ENCODE measurements at places on chromosomes 3 and 15.

DNA sequence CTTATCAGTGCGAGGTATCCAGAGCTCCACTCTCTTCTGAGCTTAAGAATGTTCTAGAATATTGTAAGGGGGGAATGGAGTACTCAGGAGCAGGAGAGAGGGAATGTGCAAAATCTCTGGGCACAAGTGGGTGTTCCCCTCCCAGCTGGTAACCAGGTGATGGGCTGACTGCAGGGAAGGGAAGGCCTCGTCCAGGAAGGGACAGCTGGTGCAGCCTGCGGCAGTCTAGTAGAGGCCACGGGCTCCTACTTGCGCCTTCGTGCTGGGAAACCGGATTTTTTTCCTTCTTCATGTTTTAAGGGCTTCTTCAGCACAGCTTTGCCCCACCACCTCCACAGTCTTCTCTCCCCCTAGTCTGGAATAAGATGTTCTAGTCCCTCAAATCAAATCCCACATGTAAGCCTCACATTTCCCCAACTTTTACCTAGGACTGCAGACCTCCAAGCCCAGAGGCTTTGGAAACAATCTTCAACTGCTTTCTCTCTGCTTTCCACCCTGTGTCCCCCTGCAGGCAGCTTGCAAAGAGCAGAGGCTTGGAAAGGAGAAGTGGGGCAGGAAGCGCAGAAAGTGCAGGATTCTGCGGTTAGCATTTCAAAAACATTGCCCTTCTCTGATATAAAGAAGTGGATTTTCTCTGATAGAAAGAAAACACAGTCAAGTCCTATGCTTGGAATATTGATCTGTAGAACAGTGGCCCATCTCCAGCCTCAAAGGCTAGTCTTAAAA is 11.9 kb upstream of the CGNL1 start:
- DNase-seq = no peak

GRCh38 chr15:79101866-79102581 is 11.4 kb upstream of the RASGRF1 start:
- no peak for DNase-seq

DNA sequence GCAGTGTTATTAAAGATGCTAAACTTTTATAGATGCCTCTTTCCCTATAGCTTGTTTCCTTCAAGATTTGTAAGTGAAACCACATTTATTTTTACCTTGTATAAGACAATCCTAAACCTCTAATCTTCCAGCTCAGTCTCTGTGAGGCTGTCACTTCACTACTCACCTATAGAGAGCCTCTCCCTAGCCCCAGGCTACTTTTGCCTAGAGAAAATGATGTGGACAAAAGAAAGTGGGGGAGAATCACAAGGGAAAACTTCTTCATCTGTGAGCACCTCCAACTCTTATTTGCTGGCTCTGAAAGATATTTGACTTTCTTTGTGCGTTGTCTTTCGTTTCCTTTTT is 74.9 kb upstream of the SCN5A start:
- no peak for DNase-seq

DNA sequence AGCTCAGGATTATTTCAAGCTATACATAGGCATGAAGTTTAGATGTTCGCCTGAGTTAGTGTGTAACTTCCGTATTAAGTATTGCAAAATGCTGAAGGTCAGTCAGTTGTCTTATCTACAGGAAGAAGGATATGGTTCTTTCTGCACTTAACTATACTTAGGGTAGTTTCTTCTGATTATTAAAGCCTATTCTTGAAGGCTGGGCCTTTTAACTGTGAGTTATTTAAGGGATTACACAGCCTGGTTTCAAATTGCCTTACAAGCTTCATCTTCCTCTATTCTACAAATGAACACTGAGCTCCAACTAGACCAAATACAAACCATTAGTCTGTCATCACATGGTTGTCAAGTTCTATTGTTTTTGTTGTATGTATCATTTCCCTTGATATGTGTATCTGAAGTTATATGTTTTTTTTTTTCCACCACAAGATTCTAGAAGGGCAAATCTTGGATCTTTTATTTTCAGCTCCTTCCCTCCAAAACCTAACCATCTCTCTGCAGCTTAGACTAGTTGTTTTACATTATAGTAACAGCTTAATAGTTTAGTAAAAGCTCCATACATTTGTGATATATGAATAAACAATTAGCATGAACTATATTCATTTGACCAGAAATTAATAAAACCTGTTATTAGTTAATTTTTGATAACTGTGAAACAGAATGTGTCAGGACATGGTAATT is 272.9 kb upstream of the KCNMB2 start:
- DNase-seq = no peak

GRCh38 chr15:69390575-69390974 is 23.6 kb upstream of the KIF23 start:
- DNase-seq = no peak

GRCh38 chr15:78207641-78208340 is 26.6 kb downstream of the ACSBG1 start:
- no peak for DNase-seq

DNA sequence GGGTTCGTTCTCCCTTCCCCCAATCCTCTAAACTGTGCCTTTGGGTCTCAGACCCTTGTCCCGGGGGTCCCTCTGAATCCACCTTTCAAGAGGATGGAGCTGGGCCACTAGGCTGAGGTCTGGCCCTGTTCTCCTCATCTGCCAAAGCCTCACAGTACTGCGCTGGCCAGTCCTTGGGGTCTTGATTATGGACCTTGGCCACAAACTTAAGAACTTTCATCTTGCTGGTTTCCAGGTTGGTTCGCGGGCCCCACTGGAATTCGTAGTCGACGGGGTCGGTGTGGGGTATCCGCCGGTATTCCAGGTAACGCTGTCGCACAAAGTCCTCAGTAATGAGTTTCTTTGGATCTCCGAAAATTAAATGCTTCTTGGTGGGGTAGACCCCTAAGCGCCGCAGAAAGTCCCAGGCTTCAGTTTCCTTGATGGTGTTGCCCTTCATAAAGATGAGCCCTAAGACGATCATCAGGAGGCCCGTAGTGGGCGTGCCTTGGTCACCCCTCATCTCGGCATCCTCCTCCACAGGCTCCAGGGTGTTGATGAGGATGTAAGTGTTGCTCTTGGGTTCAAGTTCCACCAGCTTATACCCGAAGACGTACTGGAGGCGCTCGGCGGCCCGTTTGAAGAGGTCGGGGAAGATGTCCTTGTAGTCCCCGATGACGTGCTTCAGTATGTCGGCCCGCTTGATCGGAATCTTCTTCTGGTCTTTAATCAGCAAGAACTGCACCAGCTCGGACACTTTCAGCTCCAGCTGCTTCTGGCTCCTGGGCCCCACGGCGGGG is 727 bp downstream of the NSMCE3 start:
- no peak for DNase-seq

DNA sequence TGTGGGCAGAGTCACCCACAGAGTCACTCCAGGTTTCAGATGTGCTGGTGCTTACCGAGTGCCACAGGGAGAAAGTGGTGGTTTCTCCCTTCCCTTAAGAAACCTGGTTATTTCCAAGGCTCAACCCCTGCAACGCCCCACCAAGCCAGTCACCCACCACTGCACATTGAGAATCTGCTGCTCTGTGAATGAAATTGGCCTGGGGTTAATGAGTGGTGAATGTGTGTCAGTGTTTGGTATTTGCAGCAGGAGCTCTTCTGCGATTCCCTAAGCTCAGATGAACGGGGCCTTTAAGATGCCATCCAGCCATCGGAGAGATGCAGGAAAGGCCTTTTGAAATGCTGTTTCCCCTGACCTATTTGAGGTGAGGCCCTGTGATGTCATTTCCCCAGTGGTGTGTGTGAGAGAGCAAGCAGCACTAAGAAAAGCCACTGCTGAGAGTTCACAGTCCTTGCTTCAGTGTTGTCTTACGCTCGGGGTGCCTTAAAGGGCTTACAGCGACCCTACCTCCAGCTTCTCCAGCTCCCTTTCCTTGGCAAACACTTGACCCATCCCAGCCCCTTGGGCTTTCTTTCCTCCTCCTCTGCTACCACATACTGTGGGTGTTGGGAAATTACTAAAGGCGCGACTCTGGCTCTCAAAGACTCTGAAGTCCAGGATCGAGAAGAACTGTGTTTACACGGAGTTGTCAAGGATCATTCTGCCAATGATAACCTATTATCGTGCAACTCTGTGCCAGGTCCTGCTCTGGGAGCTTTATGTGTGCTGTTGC is 68.9 kb downstream of the SMAD3 start:
- DNase-seq = no peak

DNA sequence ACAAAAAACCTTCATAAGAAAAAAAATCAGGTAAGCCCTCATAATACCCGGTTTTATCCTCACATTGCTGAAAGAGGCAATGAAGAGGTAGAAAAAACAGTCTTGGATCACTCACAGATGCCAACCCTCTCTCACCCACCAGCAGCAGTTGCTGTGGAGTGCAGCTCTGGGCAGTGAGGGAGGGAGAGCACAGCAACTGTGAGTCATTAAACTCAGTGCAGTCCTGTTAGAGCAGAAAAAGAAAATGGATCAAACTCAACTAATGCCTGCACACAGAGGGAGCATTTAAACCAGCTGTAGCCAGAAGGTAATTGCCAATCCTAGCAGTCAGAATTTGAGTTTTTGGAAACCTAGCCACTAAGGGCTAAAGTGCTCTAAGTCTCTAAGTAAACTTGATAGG is 1050.6 kb upstream of the ALCAM start:
- DNase-seq = no peak

DNA sequence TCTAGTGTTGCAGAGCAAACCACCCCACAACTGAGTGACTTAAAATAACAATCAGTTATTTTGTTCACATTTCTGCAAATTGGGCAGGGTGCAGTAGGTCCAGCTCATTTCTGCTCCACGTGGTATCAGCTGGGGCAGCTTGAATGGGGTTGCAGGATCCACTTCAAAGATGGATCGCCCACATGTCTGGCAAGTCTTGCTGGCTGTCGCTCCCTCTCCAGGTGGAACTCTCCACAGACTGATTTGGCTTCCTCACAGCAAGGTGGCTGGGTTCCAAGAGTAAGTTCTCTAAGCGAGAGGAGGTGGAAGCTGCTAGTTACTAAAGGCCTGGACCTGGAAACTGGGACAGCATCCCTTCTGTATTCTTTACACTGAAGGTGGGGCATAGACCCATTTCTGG is 213.3 kb downstream of the SLC9A9 start:
- DNase-seq = no peak
